Metanephros (tissue), 2 donors: ENCODE measurements at places on chromosomes 2 and 18. TPM values are rescaled to one million over a fixed set of nuclear protein-coding genes. Genes with fewer than 3 reads are reported as not detected.

ALLC gene
- total RNA-seq: not detected

MARCHF7 gene
- total RNA-seq: 114 TPM

EMILIN1 gene
- total RNA-seq: 164 TPM

NRP2 gene
- total RNA-seq: 67.3 TPM
